Dorsolateral prefrontal cortex (tissue), 122 donors: ENCODE measurements at places on chromosomes 5 and 9.

DNA sequence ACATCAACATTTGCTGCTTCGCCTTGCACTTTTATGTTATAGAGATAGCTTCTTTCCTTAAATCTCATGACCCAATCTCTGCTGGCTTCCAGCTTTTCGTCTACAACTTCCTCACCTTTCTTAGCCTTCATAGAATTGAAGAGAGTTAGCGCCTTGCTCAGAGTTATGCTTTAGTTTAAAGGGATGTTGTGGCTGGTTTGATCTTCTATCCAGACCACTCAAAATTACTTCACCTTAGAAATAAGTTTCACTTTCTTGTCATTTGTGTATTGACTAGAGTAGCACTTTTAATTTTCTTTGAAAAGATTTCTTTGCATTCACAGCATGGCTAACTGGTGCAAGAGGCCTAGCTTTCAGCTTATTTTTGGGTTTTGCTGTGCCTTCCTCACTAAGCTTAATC, 414.2 kb downstream of the ZNF608 start:
- DNase-seq, result no peak

DNA sequence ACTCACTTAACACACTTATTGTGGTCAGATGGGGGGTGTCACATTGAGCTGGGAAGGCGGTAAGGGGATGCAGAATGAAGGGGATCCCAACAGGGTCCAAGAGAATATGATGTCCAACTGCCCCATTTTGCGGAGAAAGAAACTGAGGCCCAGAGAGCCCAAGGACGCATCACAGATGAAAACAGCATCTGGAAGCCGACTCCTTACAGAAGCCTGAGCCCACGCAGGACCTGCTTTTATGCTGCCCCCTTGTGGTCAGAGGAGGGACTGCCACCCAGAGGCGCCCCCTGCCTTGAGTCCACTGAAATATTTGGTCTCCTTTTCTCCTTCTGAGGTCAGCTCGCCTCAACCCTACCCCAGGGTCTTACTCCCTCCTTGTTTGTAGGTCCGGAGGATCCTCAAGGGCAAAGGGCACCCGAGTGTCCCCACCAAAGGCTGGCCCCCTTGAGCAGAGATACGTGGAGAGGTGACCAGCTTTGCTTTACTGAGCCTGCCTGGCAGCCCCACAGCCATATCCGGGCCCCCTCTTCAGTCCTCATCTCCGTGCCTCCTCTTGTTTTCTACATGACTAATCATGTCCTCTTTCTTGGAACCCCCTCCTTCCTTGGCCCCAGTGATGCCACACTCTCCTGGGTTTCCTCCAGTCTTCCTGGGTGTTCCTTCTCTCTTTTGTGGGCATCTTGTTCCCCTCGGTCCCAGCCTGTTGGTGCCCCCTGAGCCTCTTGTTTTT, 30.0 kb upstream of the TTLL11 start:
- DNase-seq, result peak; percentile 85

GRCh38 chr5:122150215-122150614, 20.9 kb downstream of the ZNF474 start:
- no peak for DNase-seq

GRCh38 chr9:5671711-5672353, 42.9 kb downstream of the RIC1 start:
- no peak for DNase-seq

- DNase-seq, result no peak
Observed at GRCh38 chr5:149860801-149861322, 83.7 kb downstream of the PDE6A start.

DNA sequence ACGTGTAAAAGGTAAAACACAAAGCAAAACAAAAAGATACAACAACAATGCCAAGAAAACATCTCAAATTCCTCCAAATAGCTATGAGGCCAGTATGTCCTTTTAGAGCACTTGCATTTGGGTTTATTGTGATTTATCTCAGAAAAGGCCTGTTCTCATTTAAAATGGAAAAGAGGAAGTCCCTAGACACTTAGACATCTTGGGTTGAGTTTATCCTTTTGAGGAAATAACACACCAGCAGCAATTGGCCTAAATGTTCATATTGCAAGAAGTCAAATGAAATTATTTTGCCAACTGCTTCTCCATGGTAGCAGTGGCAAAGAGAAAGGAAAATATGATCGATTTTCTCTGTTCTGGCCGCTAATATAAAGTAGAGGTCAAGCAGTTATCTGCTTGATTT, 43.6 kb upstream of the TRMT10B start:
- no peak for DNase-seq

GRCh38 chr5:91190314-91190690, 192.8 kb downstream of the ARRDC3 start:
- no peak for DNase-seq

DNA sequence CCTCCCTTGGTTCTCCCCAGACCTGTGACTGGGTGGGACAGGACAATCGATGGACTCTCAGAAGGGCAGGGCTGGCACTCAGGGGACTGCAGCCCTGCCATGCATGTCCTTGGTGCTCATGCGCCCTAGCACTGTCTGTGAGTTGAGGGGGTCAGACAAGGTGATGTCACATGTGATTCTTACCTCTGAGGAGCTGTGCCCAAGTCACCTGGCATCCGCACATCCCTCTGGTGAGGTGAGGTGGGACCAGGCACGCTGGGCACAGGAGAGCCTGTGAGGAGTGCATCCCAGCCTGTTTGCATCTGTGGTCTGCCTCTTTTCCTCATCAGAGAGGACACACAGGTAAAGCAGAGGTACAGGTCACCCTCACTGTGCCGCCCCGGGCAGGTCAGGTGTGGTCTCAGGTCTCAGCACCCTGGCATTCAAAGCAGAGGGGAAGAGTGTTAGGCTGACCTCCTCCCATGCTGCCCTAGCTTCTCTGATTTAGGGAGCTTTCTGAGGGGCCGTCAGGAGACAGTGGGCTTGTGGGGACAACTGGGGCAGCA, 14.8 kb downstream of the TRIP13 start:
- no peak for DNase-seq

DNA sequence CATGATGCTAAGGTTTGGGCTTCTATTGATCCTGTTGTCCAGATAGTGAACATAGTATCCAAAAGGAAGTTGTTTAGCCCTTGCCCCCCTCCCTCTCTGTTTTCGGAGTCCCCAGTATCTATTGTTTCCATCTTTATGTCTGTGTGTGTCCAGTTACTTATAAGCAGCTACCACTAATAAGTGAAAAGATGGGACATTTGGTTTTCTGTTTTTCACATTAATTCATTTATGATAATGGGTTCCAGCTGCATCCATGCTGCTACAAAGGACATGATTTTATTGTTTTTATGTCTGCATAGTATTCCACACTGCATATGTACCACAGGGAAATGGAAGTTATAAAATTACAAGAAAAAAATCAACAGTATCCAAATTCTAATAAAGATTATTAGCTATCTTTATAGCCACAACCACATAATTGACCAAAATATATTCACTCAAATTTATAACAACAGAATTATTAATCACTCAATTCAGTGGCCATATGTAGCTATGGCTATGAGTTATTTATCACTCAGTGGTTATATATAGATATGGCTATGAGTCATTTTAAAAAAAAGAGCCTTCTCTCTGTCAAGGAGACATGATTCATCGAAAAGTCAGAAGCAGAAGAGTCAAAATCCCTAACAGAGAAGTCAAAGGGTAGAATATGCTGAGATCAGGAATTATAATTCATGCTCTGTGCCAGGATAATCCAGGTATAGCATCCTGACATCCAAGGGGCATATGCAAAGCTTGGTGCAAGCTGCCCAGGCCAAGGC, 367.5 kb downstream of the DEPDC1B start:
- no peak for DNase-seq
